ENCODE measurements at places on chromosomes 4 and X.

GRCh38 chr4:98945297-98945850, 16.4 kb upstream of the EIF4E start:
- no peak for DNase-seq

DNA sequence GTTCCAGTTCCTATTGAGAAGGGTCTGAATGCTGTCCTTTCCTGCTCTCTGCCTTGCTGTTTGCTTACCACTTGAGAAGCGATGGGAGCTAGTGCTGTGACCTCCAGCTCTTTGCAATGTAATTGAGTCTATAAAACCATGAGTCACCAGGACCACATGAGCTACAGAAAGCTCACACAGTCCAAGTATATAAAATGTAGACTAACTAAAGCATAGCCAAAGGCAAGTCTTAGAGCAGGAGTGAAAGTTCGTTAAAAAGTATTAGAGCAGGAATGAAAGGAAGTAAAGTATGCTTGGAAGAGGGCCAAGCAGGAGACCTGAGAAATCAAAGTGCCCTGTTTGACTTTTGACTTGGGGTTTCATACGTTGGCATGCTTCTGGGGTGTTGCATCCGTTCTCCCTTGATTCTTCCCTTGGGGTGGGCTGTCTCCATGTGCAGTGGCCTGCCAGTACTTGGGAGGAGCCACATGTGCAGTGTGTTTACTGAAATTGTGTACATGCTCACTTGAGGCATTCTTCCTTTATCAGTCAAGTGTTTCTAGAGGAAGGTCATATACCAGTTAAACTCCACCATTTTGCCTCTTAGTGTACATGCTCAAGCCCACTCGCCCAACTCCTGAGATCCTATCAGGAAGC, 71.3 kb upstream of the KIT start:
- no peak for DNase-seq

GRCh38 chr4:70902577-70903290, 565 bp downstream of the MOB1B start:
- DNase-seq: no peak

GRCh38 chrX:49892542-49892941, 13.3 kb downstream of the USP27X start:
- DNase-seq: no peak

DNA sequence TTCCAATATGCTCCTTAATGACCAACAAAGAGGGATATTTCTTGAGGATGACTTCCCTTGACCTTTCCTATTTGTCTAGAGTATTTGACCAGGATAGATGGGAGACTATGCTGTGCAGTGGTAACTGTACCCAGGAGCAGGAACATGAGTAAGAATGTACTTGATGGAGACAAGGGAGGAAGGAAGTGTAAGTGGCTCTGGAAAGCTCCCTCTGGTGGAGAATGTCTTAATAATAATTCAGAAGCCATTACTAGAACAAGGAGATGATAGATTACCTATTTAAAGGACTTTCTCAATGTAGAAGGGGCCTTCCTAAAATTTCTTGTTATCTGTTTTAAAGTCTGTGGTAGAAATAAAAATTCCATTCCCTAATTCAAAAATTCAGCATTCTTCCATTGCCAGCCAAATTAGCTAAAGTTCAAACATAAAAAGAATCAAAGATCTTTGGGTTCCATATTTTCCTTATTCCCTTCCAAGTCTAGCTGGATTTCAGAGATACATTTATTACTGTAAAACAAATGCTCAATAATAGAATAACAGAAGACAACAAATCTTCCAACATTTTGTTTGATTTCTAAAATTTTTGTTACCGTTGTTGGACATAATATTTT, 83.8 kb downstream of the GRID2 start:
- peak; percentile 22 for DNase-seq

GRCh38 chr4:146814750-146815149, 130.9 kb downstream of the TTC29 start:
- DNase-seq: no peak

DNA sequence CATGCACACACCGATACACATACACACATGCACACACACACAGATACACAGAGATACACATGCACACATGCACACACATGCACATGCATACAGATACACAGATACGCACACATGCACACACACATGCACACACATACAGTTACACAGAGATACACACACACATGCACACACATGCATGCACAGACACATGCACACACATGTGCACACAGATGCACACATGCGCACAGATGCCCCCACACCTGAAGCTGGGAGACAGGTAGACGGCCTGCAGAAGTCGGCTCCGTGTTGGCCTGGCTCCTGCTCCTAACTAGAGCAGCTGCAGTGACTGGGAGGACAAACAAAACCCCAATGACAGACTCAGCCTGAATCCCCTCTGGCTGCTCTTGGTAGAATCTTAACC, 46.8 kb downstream of the PSAPL1 start:
- no peak for DNase-seq
